ENCODE measurements at places on chromosomes 5 and 9.

DNA sequence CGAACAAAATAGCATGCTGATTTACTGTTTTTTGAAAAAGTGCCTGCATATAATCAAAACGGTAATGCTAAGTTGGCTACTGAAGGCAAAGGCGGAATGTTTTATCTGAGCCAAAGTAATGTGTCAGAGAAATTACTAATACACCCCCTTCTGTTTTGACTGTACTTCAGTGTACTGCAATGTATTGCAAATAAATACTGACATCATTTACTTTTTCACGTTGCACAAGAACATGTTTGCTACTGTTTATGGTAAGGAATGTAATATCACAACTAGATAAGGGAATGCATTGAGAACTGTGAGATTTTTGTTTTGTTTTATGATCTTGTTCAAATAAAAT lies 813 bp upstream of the AGTPBP1 start:
- DNase-seq: no peak

GRCh38 chr5:96408210-96408777 lies 24.8 kb downstream of the PCSK1 start:
- DNase-seq: no peak

DNA sequence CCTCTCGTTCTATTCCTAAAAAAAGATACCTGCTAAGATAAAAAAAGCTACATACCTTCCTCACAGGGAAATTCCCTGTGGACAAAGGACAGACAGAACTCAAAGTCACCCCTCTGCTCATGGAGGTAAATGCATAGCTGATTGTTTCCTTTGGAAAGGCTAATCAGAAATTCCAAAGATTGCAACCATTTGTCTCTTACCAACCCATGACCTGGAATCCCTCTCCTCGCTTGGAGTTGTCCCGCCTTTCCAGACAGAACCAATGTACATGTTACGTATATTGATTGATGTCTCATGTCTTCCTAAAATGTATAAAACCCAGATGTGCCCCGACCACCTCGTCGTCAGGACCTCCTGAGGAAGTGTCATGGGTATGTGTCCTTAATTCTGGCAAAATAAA lies 49.2 kb upstream of the LIFR start:
- no peak for DNase-seq

DNA sequence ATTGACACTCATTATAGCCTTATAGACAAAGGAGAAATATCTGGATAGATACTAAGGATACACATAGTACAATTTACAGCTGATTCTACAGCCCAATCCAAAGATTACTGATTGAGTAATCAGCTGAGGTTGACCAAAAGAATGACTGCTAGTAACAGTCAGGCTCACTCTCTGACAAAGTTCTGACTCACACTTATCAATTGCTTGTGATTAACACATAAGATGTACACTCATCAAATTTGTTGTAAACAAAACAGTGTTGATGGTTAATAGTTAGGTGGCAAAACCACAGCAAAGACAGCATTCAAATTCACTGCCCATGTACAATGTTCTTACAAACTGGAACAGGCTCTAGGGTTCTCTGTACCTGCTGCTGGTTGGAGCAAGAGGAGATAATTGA lies 422.7 kb downstream of the TLE1 start:
- no peak for DNase-seq

- DNase-seq: no peak
Observed at GRCh38 chr9:13557746-13558145, 278.3 kb upstream of the MPDZ start.

DNA sequence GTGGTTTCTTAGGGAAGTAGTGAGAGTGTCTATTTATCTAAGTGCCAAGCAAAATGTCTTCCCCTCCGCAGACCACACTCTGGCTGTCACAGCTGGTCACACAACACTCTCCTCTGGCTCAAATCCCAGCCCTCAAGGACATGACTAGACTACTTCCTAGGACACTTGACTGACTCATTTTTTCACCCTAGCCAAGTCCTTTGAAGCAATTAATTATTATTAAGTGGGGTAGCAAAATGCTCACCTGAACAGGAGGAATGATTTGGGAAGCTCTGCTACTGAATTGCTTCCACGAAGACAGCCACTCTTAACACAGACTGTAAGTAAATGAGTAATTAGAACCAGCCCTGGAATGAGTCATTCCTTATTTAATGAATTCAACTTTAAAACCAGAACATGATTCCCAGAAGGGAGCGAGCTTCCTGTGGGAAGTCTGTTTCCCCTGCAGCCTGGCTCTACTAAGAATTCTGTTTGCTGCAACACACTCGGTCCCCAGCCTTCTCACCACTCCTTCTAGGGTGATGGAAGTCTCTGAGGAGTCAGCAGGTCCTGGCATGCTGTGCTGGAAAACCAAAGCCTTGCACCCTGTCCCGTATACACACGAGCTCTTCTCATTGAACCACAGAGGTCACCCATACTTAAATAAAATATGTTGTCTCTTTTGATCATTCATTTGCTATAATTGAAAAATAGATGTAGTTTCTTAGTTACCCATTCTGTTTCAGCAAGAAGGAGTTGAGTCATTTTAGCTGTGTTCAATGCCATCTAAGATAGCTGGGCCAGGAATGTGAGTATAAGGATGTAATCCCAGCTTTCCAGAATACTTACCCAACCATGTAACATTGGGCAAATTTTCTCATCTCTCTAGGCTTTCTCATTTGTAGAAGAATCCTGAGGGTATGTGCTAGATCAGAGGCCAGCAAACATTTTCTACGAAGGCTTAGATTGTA lies 218.6 kb upstream of the RASEF start:
- no peak for DNase-seq

- DNase-seq: no peak
Observed at GRCh38 chr5:92969191-92969780, 611.7 kb downstream of the NR2F1-AS1 start.

GRCh38 chr5:180652771-180653170 lies 3.4 kb upstream of the FLT4 start:
- no peak for DNase-seq

GRCh38 chr5:75053054-75053303 lies 621 bp upstream of the GCNT4 start:
- no peak for DNase-seq

DNA sequence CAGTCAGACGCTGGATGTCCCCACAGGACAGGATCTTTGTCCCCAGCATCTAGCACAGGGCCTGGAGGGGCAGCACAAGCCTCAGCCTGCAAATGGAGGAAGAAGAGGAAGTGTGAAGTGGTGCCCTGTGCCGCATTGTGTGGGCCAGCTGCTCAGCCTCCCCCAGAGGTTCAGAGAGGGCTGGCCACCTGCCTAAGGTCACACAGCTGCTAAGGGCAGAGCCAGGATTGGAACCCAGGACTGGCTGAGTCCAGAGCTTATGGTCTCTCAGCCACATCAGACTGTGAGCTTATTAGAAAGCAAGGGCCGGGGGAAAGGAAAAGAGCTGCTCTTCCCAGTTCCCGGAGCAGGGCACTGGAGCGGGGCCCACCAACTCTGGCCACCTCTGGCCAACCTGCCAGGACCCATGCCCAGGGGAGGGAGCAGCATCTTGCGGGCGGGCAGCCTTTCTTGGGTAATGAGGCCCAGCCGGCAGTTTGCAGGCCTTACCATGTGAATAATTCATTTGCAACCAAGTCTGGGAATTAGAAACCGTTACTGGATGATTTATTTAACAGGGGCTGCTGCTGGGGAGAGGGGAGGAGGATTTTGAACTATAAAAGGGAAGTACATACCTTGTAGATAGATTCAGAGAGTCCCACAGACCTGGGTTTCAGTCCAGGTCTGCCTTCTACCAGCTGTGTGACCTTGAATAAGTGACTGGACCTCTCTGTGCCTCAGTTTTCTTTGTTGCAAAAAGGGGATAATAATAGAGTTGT lies 11.6 kb upstream of the CRB2 start:
- DNase-seq: no peak

- DNase-seq: no peak
Observed at GRCh38 chr5:110768138-110768860, 29.5 kb downstream of the SLC25A46 start.

DNA sequence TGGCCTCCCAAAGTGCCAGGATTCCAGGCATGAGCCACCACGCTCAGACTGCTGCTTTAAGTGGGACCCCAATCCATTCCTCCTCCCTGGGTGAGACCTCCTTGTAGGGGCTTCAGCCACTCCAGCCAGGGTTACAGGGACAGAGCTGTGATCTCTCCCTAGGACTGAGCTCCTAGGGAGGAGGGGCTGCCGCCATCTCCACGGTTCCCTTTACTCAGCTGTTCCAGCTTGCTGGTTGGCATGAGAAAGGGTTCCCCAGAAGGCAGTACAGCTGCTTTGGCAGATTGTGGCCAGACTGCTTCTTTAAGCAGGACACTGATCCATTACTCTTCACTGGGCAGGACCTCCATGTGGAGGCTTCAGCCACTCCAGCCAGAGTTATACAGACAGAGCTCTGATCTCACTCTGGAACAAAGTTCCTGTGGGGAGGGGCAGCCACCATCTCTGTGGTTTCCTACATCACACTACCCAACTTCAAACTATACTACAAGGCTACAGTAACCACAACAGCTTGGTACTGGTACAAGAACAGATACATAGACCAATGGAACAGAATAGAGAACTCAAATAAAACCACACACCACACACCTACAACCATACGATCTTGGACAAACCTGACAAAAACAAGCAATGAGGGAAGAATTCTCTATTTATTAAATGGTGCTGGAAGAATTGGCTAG lies 7.2 kb downstream of the INSL6 start:
- DNase-seq: no peak

- no peak for DNase-seq
Observed at GRCh38 chr5:90901261-90901660, 342.7 kb downstream of the ADGRV1 start.

GRCh38 chr9:22119522-22120158 lies 110.5 kb upstream of the CDKN2B start:
- DNase-seq: no peak

- no peak for DNase-seq
Observed at GRCh38 chr5:109779036-109779735, 89.5 kb downstream of the MAN2A1 start.

DNA sequence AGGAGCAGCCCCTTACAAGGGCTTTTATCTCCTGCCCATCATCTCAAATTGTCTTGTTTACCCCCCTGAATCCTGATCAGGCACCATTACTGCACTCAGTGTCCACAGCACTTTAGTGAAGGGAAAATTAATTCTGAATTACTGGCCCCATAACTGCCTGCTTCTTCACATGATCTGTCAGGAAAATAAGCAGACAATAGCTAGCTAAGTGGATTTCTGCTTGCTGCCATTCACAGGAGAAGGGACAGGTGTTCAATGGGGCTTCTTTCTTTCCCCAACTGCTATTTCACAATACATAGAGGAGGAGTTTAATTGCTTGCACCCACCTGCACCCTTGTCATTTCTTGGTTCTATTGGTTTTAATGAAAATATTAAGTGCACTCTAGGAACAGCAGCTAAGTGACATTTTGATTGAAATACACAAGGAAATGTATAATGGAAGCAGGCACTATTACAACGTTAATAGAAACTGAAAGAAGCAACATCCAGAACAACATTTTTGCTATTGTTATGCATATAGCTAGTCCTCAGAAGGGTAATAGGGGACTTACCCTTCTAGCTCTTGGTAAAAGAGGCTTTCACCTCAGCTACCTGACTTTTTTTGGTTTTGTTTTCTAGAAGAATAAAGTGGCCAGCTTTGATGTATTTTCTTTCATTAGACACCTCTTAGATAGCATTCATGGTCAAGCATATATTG lies 599.3 kb upstream of the TLE4 start:
- DNase-seq: no peak

DNA sequence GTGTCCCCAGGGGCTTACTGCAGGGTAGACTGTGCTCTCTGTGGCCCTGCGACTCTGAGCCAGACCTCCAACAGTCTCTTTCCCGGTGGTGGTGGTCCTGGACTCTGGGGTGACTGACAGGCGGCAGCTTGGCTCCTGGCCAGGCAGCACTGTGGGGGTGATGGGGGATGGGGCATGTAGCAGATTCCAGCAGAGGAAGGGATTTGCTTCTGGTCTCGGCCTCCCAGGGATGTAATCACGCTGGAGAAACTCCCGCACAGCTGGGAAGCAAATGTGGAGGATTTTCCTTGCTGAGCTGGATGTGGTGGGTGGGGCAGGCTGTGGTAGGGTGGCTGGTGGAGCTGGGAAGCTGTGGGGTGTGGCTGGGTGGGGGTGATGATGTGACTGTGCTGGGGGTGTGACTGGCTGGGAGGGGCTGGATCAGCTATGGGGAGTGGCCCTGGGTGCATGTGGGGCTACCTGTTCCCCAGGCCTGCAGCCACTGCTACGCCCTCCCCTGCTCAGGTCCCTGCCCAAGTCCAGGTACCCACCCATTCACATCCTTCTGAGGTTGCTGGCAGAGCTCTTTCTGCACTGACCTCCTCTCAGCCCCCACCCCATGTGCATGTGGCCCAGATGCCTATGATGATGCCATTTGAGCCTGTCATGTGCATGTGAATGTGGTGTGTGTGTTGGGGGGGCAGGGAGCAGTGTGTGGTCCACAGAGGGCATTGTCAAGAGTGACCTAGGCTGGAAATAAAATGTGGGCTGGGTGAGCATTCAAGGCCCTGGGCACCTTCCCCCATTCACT lies 3.8 kb downstream of the NDST1 start:
- DNase-seq: no peak

GRCh38 chr9:88710449-88710848 lies 175.5 kb downstream of the NXNL2 start:
- DNase-seq: no peak

DNA sequence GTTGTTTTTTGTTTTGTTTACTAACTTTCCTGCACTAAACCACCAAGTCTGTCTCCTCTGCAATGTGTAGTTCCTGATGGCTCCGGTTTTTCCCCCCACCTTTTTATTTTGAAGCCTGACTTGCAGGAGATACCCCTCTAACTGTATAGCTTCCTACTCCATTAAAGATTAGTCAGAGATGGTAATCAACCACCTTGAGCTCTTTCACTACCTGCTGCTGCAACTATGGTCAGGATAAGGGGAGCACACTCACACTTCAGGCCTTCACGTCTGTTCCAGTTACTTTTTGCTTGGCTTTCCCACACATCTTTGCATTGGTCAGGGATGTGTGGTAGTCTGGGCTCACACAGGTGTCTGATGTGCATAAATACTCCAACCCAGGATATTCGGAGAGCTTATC lies 63.4 kb downstream of the NR6A1 start:
- DNase-seq: no peak

DNA sequence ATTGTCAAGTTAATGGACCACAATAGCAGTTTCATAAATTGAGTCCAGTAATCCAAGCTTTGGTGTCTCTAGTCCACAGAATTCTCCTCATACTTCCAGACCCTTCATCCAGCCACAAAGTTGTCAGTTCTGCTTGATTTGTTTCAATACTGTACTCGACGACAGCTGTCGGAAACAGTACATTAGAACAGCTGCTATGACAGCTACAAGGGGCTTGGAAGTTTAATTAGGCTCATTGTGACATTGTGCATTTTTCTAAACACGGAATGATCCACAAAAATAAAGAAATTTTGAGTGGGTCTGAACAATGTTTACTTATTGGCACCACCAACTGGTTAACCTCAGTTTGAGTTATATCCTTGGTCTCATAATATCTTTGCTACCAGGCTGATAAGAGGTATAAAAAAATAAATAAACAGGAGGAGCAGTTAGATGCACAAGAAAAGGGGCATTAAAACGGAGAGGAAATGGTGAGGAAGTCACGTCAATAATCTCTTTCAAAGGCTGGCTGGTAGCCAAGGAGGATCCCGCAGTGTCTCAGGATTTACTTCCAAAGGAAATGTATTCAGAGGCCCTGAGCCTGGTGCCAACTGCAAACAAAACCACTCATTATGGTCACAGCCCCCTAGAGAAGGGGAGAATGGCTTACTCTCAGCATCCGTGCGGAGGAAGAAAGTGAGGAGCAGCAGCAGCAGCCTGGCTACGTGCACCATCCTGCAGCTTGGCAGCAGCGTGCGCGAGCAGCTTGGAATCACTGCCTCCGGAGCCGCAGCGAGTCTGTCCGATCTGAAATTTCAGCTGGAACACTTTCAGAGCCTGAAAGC lies 933.8 kb upstream of the DMAC1 start:
- no peak for DNase-seq

- DNase-seq: no peak
Observed at GRCh38 chr9:118091711-118092500, 387.7 kb downstream of the TLR4 start.

All from stimulated activated CD4-positive, alpha-beta T cell treated with anti-CD3 and anti-CD28 coated beads, Interleukin-1b, Interleukin-23, amount 100 ng/mL, for 24 hours (primary cell).